Effector memory CD8-positive, alpha-beta T cell (primary cell): ENCODE measurements at places on chromosomes 5 and 9.
A peak's percentile ranks its signal among the peaks of the same experiment; 100 is the strongest.

DNA sequence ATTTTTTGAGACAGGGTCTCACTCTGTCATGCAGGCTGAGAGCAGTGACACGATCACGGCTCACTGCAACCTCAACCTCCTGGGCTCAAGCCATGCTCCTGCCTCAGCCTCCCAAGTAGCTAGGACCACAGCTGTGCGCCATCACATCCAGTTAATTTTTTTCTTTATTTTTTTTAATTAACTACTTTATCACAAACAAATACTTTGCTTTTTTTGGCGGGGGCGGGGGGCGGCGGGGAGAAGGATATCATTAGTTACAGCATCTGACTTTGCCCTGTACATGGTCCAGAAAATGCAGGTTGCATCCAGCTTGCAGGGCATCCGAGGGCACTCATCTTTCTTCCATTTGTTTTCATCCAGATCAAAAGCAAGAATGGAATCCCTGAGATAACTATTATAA lies 201.8 kb upstream of the IER5L start:
- H3K36me3 ChIP-seq, result peaks cover 5% of the 10 kb centered on the region
- H3K27ac ChIP-seq, result no peak overlapping the region
- H3K4me3 ChIP-seq, result no peak overlapping the region
- no peaks in the 10 kb centered on the region for H3K27me3 ChIP-seq

GRCh38 chr5:61399679-61400078 lies 67.6 kb downstream of the ZSWIM6 start:
- H3K27me3 ChIP-seq, result no peaks in the 10 kb centered on the region
- H3K36me3 ChIP-seq, result peaks cover 3% of the 10 kb centered on the region
- H3K27ac ChIP-seq, result no peak overlapping the region
- H3K4me1 ChIP-seq, result peaks cover 6% of the 10 kb centered on the region

DNA sequence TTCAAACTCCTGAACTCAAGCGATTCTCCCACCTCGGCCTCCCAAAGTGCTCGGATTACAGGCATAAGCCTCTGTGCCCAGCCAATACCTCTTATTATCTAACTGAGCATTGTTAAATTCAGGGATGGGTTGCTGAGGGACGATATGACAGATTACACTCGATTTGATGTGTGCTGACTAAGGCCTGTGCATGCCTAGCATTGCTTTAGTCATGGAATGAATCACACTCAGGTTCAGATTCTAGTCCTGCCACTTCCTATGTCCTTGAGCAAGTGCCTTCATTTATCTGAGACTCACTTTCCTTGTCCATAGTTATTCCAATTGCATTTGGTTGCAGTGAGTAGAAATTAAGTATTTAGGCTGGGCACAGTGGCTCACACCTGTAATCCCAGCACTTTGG lies 19.5 kb downstream of the THBS4 start:
- H3K4me1 ChIP-seq, result no peaks in the 10 kb centered on the region
- peaks cover 33% of the 10 kb centered on the region for H3K27me3 ChIP-seq

- H3K4me1 ChIP-seq, result peaks cover 11% of the 10 kb centered on the region
- H3K36me3 ChIP-seq, result no peaks in the 10 kb centered on the region
- no peak overlapping the region for H3K27ac ChIP-seq
- DNase-seq, result no peak
Measured at GRCh38 chr9:95344735-95345325, 27.3 kb upstream of the FANCC start.

DNA sequence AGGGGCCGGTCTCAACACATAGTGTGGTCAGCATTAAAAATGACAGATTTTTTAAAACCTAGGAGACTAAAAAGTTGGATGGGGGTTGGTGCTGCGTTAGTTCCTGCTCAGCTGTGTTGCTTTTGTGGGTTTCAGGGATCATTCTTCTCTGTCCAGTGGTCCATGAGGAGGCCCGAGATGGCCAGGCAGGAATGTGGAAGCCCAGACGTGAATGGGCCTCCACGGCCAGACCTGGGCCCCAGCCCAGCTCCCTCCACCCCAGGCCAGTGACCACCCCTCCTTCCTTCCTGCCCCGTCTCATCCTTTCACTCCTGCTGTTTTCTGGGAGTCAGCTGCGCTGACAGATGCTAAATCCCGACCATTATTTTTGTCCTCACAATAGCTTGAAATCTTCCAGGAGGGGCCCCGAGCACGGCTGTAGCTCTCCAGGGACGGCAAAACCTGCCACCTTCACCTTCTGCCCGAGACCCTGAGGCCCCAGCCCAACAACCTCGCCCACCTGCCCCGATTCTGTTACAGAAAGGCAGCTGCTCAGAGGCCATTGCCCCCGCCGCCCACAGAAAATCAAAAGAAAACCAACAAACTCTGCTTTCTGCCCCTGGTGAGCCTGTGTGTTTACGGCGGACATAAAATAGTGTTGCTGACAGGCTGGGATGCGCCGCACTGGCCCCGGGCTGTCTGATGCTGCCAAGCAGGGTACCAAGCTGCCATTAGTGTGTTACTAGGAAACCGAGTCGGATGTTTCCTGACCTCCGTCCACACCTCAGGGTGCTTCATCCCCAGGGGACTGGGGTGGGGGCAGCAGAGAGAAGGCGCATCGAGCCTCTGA lies 83.7 kb upstream of the SARDH start:
- peaks cover 3% of the 10 kb centered on the region for H3K36me3 ChIP-seq
- no peaks in the 10 kb centered on the region for H3K27me3 ChIP-seq
- H3K4me3 ChIP-seq, result no peak overlapping the region
- H3K4me1 ChIP-seq, result no peaks in the 10 kb centered on the region
- no peak for DNase-seq
- H3K27ac ChIP-seq, result no peak overlapping the region

GRCh38 chr9:133973791-133974630 lies 18.1 kb downstream of the VAV2 start:
- no peaks in the 10 kb centered on the region for H3K27me3 ChIP-seq
- DNase-seq, result no peak
- H3K36me3 ChIP-seq, result peaks cover 7% of the 10 kb centered on the region
- H3K27ac ChIP-seq, result no peak overlapping the region

DNA sequence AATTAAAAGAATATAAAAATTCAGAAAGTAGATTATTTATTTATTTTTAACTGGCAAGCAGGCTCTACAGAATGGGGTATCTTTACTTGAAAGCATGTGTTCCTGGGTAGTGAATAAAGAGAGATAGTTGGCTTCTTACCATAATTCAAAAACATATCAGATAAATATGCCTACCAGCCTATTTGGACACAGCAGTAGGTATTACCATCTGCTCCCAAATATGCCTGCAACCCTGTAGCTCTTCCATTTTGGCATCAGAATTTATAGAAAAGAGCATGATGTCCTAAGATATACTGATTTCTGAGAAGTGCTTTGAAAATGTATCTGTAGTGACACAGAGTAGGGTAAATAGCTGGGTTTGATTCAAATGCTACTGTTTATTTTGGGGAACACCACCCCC lies 1300.5 kb upstream of the DMAC1 start:
- H3K4me1 ChIP-seq, result no peaks in the 10 kb centered on the region
- H3K27me3 ChIP-seq, result no peaks in the 10 kb centered on the region
- H3K4me3 ChIP-seq, result no peak overlapping the region
- DNase-seq, result no peak

GRCh38 chr5:44336708-44337107 lies 52.5 kb downstream of the FGF10 start:
- no peaks in the 10 kb centered on the region for H3K27me3 ChIP-seq
- H3K4me3 ChIP-seq, result no peak overlapping the region
- DNase-seq, result no peak
- H3K36me3 ChIP-seq, result no peaks in the 10 kb centered on the region

DNA sequence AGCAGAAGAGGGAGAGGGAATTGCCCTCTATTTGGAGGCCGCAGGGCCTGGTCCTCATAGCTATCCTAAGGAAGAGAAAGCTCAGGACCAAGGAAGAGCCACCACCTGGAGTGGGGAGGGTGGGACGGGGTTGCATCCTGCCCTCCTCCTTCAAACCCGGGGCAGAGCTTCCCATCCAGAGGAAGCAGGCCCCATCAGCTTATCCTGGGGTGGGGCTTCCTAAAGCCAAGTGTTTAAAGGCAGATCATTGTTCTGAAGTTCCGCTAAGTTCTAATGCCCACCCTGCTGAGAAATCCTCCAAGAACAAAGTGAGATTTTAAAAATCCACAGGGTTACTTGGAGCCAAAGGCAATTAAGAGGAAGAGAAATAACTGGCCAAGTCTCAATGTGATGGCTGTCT lies 210.3 kb downstream of the C9orf152 start:
- peaks cover 18% of the 10 kb centered on the region for H3K27me3 ChIP-seq
- no peak overlapping the region for H3K27ac ChIP-seq
- no peak for DNase-seq
- no peaks in the 10 kb centered on the region for H3K36me3 ChIP-seq
- no peak overlapping the region for H3K4me3 ChIP-seq
- H3K4me1 ChIP-seq, result no peaks in the 10 kb centered on the region

DNA sequence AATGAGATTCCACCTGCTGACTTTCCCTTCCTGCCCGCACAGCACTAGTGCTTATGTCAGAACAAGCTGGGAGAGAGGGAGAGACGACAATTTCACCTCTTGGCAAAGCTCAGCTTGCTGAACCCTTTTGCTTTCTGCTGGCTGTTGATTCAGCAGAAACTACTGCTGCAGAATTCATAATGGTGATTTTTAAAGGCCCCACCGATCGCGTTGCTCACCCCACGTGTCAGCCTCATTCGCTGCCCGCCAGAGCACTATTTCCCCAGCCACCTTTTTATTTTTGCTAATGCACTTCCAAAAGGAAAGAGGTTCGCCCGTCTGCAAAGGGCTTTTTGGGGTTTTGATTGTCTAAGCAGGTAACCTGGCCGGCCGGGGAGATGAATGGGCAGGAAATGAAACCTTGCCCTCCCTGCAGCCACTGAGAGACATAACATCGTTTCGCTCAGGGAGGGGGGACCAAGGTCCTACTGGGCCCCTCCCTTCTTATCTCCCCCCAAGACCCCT lies 1.3 kb downstream of the PPP2R2B start:
- H3K27ac ChIP-seq, result peak overlapping the region; percentile 90
- no peaks in the 10 kb centered on the region for H3K27me3 ChIP-seq
- peaks cover 44% of the 10 kb centered on the region for H3K4me1 ChIP-seq

- H3K4me1 ChIP-seq, result peaks cover 4% of the 10 kb centered on the region
- DNase-seq, result no peak
- H3K4me3 ChIP-seq, result no peak overlapping the region
Measured at GRCh38 chr5:43154469-43154868, 33.8 kb downstream of the ZNF131 start.

GRCh38 chr9:114487607-114488300 lies 17.5 kb downstream of the WHRN start:
- peaks cover 24% of the 10 kb centered on the region for H3K4me1 ChIP-seq
- no peak overlapping the region for H3K4me3 ChIP-seq
- DNase-seq, result peak; percentile 75
- no peaks in the 10 kb centered on the region for H3K27me3 ChIP-seq

- DNase-seq, result no peak
- H3K27ac ChIP-seq, result no peak overlapping the region
- no peaks in the 10 kb centered on the region for H3K36me3 ChIP-seq
Measured at GRCh38 chr9:8390571-8390970, 591.0 kb upstream of the DMAC1 start.

- peak overlapping the region; percentile 34 for H3K27ac ChIP-seq
- DNase-seq, result no peak
- H3K27me3 ChIP-seq, result no peaks in the 10 kb centered on the region
- H3K36me3 ChIP-seq, result peaks cover 57% of the 10 kb centered on the region
Measured at GRCh38 chr9:107316795-107317661, 33.9 kb downstream of the RAD23B start.

DNA sequence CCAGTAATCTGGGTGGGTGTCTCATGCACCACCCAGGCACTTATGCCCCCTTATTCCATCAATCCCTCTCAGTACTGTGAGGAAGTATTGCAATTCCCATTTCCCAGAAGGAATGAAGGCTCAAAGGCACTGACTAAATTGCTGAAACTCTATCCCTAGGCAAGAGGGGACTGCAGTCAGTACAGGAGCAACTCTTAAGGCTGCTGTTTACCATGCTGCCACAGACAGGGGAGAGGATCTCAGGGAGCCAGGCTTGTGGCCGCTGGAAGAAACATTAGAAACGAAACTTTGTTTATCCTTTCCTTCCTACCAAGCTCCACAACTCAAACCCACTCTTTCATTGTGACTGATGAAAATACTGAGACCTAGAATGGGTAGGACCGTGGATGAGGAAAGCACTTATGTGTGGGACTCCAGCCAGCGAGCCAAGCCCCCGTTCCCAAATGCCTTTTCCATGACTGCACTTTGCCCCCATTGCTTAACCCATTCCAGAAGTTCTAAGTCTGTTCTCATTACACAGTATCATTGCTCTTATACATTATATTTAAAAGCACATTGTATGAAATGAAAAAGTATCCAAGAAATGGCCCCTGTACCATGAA lies 54.3 kb downstream of the TLE1 start:
- H3K4me3 ChIP-seq, result no peak overlapping the region
- H3K27ac ChIP-seq, result no peak overlapping the region
- H3K4me1 ChIP-seq, result no peaks in the 10 kb centered on the region
- no peak for DNase-seq

DNA sequence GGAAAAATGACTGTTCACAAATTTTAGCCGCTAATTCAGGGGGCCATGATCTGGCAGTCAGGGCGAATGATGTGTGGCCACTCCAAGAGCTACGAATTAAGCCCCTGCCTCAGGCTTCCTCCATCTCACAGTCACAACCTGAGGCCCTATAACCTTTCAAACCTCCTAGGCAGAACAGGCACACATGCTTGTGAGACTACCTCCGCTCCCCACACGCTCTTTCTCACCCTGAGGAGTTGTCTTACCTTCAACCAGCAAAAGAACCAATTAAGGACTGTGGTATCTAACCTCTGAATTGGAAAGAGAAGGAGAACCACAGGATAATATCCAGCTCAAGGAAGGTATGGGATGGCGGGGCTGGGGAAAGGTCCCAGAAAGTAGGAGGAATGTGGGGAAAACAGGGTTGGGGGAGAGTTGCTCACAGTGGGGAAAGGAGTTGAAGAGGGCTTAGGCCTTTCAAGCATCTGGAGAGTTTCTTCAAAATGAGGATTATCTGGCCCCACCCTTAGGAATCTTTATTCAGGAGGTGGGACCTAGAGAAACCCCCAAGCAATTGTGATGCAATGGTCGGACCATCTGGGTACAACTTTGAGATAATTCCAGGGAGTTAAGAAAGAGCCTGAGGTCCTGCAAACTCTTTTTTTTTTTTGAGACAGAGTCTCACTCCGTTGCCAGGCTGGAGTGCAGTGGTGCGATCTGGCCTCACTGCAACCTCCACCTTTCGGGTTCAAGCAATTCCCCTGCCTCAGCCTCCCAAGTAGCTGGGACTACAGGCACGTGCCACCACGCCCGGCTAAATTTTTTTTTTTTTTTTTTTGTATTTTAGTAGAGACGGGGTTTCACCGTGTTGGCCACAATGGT lies 5.5 kb downstream of the PCDH1 start:
- peaks cover 61% of the 10 kb centered on the region for H3K27me3 ChIP-seq
- peaks cover under 1% of the 10 kb centered on the region for H3K36me3 ChIP-seq
- peaks cover 11% of the 10 kb centered on the region for H3K4me1 ChIP-seq
- no peak for DNase-seq
- H3K27ac ChIP-seq, result no peak overlapping the region
